ENCODE measurements at places on chromosomes 3 and 15.

DNA sequence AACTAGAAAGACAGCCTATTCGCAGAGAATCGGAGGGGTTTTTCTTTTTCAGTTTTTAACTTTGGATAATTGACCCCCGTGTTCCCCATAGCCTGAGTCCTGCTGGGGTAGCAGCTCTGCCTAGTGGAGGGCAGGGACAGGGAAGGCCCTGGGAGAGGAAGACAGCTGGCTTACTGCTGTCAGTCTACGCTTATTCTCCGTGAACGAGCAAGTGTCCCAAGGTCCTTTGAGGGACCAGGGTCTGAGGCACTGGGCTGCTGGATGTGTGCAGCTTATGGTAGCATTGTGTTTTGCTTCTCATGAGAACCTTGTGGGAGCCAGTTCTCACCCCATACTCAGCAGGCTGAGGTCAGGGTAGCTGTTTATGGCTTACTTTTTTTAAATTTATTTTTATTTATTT lies 3.0 kb downstream of the LIMD1 start:
- no peak for DNase-seq

DNA sequence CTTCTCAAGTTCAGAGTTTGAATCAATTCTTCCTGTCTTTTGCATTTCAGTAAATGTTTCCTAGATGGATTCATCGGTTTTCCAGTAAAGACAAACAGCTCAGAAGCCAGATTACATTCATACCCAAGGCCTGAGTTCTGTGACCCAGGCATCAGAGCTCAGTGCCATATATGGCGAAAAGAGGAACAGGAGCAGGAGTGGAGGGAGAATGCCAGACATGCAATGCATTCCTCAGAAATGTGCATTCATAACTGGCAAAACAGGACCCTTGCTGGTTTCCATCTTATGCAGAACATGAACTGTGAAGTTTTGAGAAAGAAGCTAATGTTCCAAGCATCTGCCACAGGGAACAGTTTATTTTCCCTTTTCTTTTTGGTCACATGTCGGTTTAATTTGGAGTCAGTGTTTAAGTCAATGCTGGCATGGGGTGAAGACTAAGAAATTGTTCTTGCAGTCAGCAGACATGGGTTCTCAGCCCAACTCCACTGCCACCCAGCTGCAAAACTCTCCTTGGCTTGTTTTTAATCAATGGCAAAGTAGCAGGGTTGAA lies 116.5 kb downstream of the LPP start:
- DNase-seq, result no peak

DNA sequence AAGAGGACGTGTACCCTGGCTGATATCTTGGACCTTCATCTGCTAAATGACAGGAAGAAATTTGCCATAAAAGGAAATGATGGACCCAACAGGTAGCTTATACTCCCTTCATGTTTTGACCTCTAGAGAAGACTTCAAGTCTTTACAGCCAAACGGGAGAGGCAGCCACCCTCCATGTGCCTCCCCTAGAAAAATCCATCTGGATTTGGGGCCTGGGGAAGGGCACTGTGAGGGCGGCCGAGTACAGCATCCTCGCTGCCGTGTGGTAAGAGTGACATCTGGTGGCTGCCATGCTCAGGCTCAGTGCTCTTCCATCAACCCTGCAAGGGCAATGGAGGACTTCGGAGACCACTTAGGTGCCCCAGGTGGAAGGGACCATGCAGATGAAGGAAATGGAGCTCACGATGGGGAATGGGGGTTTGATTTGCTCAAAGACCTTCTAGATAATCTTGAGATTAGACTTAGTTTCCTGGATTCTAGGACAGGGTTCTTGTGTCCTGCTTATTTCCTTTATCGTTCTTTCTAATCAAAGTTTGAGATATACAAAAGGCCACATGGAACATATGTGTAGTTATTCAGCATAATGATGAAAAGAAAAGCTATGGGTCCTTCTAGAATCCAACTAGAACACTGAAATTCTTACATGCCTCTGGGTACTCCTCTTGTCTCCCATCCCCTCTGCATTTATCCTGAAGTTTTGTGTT lies 44.4 kb downstream of the AQP9 start:
- DNase-seq, result no peak

GRCh38 chr15:59622289-59622688 lies 10.7 kb downstream of the GCNT3 start:
- DNase-seq, result no peak

DNA sequence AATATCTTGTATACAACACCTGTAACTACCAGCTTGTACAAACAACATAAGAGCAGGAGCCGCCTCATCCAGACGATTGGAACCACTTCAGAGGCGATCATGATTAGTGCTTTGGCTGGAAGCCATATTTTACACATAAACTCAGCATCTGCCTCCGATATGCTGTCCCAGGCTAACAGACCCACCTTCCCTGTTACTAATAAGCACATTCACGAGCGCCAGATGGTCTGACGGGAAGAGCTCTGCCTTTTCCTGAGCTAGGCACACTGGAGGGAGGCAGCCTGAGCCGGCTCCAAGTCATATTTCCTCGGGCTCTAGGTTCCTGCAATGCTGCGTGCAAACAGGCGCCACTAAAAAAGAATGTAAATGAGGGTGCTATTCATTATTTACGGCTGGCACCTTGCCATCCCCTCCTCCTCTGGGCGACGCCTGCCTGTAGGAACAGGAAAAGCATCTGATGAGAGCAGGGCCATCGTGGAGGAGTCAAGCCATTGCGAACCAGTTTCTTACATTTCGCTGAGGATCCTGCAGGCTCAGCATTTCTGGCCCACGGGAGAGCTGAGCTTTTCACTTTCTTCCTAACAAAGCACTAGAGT lies 98.2 kb downstream of the ANXA2 start:
- DNase-seq, result no peak

DNA sequence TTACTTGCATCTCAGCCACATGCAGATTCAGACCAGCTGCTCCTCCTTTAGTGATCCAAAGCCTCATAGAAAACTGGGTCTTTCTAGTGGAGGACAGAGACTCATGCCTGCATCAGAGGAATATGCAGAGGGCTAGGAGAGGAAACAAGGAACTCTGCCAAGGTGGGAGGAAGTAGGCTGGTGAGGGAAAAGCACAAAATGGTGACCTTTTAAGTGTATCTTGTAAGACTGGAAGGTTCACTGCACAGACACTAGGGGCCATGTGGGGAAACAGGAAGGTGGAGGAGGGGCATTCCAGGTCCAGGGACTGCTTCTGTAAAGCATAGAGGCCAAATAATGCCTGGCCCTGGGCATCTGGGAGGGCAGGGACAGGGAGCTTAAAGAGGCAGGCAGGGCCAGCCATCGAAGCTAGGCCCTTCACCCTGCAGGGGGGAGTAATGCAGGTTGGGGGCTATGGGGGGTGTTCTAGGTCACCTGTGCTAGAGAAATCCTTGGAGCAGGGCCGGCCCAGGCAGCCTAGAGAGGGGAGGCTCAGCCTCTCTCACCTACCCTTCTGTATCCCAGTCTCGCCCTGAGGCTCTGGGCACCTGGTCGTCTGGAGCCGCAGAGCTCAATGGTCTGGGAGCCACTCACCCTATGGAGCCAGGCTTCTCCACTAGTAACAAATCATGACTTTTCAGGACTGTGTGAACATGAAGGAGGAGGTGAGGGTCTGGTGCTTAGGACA lies 117.7 kb downstream of the DNAJB8 start:
- DNase-seq, result no peak

DNA sequence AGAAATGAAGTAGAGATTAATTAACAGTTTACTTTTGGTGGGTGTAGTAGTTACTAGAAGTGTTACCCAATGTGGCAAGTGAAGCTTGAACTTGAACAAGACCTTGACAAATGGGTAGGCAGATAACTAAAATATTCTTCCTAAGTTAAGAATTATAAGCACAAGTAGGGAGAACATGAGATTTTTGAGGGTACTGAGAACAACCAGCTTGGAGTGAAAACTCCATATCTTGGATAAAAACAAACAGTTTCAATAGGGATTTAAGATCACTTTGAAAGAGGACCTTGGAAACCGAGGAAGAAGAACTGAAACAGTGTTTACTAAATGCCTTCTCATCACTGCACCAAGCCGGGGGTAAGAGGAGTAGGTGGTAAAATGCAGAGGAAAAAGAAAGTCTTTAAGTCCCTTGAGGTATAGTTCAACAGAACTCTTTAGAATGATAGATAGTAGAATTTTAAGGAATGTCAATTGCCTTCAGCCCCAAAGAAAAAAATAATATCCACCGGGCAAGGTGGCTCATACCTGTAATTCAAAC lies 496.7 kb downstream of the NAALADL2 start:
- no peak for DNase-seq

- DNase-seq, result no peak
Observed at GRCh38 chr3:54279005-54279583, 156.7 kb downstream of the CACNA2D3 start.
